Type B pancreatic cell (in vitro differentiated cells): ENCODE measurements at places on chromosomes 12 and 14. TPM values are rescaled to one million over a fixed set of nuclear protein-coding genes. Genes with fewer than 3 reads are reported as not detected.
A peak's percentile ranks its signal among the peaks of the same experiment; 100 is the strongest.

- peak overlapping the region; percentile 47 for H3K27ac ChIP-seq
- no peak for DNase-seq
- H3K27me3 ChIP-seq, result no peaks in the 10 kb centered on the region
- H3K4me1 ChIP-seq, result peaks cover 64% of the 10 kb centered on the region
- no peaks in the 10 kb centered on the region for H3K36me3 ChIP-seq
- H3K4me3 ChIP-seq, result no peak overlapping the region
Measured at GRCh38 chr14:91352053-91352452, 65.6 kb downstream of the CCDC88C start.

PKP2 gene
- 29.5 and 116 TPM in 2 replicates for total RNA-seq

GRCh38 chr14:69741055-69741454 lies 25.9 kb upstream of the SRSF5 start:
- H3K4me1 ChIP-seq, result peaks cover 4% of the 10 kb centered on the region
- no peak for DNase-seq
- H3K36me3 ChIP-seq, result no peaks in the 10 kb centered on the region
- no peaks in the 10 kb centered on the region for H3K27me3 ChIP-seq

DNA sequence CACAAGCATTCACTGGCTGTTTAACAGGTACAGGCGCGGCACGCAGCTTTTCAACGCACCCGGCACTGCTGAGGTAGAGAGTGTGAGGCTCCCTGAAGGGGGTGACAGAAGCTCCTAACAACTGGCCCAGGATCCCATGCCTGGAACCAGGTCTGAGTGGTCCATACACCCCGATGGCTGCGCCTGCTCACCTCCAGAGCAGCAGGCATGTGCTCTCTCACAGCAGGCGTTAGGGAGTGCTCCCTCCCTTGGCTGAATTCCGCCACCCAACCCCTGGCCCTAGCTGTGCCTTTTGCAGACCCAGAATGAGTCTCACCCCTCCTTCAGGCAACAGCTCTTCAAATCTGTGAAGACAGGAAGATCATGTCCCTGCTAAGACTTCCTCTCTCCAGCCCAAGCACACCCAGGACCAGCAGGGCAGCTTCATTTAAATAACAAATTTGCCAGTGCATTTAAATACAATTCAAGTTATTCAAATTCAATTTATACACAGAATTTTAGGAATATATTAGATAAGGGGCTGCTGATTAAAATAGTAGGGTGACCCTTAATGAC lies 86.0 kb downstream of the SETD3 start:
- H3K4me3 ChIP-seq, result no peak overlapping the region
- no peak for DNase-seq
- H3K27ac ChIP-seq, result no peak overlapping the region
- H3K27me3 ChIP-seq, result no peaks in the 10 kb centered on the region

NKX2-1 gene
- total RNA-seq, result 7.4 and 9.3 TPM in 2 replicates

PRKD1 gene
- total RNA-seq, result 7.3 and 16.3 TPM in 2 replicates

DNA sequence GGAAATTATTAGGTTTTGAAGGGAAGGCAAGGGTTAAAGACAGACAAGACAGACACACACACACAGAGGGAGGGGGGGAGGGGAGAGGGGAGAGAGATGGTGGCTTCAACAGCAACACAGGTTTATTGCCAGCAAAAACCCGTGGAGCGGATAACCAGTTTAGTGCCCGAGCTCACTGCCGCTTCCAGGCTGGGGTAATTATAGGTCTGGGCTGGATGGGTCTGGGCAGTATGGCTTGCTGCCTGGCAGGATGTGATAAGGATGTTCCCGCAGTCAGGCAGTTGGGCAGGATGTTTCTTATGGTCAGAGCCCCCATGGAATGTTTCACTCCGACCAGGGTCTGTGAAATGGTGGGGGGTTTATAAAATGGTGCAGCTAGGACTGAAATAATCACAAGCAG lies 4.4 kb upstream of the TDRD9 start:
- H3K36me3 ChIP-seq, result peaks cover 4% of the 10 kb centered on the region
- DNase-seq, result no peak

DNA sequence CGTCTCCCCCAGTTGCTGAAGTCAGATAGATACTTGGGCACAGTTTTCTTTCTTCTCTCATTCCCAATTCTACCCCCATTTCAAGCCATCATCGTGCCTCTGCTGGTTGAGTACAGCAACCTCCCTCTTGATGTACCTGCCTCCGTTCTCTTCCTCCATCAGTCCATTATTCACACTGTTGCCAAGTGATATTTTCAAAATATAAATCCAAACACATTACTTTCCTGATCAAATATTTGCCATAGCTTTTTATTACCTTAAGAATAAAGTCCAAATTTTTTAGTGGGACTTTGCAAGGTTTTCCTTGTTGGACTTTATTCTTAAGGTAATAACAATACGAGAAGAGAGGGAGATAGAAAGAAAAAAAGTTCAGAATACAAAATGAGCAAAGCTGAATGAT lies 18.6 kb upstream of the SSPN start:
- H3K4me1 ChIP-seq, result no peaks in the 10 kb centered on the region
- H3K36me3 ChIP-seq, result no peaks in the 10 kb centered on the region
- H3K27ac ChIP-seq, result no peak overlapping the region
- DNase-seq, result no peak
- H3K27me3 ChIP-seq, result peaks cover 41% of the 10 kb centered on the region
- H3K4me3 ChIP-seq, result no peak overlapping the region

GRCh38 chr14:68685419-68686204 lies 107.3 kb downstream of the ZFP36L1 start:
- H3K4me3 ChIP-seq, result peak overlapping the region; percentile 67
- no peaks in the 10 kb centered on the region for H3K27me3 ChIP-seq
- H3K27ac ChIP-seq, result peak overlapping the region; percentile 91
- DNase-seq, result no peak
- H3K4me1 ChIP-seq, result peaks cover 78% of the 10 kb centered on the region

TAMALIN gene
- total RNA-seq, result 4.2 and 16.5 TPM in 2 replicates

PLEKHG7 gene
- total RNA-seq, result 0.17 TPM in 1 of 2 replicates, not detected in the other

- DNase-seq, result no peak
- H3K36me3 ChIP-seq, result no peaks in the 10 kb centered on the region
- H3K27ac ChIP-seq, result no peak overlapping the region
- H3K4me1 ChIP-seq, result peaks cover 20% of the 10 kb centered on the region
- no peak overlapping the region for H3K4me3 ChIP-seq
Measured at GRCh38 chr14:96102081-96102856, 63.1 kb downstream of the C14orf132 start.

DNA sequence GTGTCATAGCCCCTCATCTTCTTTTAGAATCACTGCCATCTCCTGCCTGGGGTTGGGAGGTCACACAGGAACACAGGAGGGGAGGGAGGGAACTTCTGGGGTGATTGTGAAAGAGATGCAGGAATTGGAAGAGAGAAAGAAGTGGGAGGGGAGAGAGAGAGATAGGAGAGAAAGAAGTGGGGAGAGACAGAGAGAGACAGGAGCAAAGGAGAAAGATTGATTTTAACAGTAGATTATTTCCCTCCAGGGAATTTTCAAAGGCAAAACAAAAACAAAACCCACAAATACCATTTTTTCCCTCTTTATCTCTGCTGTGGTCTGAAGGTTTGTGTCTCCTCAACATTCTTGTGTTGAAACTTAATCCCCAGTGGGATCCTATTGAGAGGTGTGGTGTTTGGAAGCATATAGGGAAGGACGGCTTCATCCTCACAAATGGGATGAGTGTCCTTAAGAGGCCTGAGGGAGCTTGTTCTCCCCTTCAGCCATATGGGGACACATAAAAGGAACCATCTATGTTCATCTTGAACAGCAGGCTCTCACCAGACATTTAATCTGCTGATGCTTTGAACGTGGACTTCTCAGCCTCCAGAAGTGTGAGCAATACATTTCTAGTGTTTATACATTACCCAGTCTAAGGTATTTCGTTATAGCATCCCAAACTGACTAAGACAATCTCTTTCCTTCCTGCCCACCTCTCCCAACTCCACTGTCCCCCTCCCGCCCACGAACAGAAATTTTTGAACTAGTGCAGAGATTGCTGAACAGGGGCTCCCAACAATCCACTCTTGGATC lies 134.9 kb upstream of the MAX start:
- DNase-seq, result no peak
- no peak overlapping the region for H3K4me3 ChIP-seq
- no peak overlapping the region for H3K27ac ChIP-seq
- H3K4me1 ChIP-seq, result peaks cover 26% of the 10 kb centered on the region
- no peaks in the 10 kb centered on the region for H3K27me3 ChIP-seq
- H3K36me3 ChIP-seq, result no peaks in the 10 kb centered on the region

AVPR1A gene
- total RNA-seq, result 0.88 and 5.1 TPM in 2 replicates

DNA sequence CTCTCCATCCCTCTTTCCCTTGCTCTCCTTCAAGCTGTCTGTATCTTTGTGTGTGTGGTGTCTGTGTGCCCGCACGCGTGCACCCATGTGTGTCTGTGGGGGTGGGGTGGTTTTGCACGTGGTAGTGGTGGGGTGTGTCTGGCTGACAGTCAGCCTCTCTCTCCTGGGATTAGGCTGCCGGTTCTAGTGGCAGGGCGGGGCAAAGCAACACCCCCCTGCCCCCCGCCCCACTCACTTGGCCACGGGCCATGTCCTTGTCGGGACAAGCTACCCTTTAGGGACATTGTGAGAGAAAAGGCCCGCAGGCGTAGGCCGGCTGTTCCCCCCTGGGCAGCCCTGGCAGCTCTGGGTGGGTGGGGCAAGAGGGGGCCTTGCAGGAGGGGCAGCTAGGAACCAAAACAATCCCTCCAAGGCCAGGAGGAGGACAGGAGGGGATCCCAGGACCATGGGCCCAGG lies 182.6 kb downstream of the ALG10 start:
- no peaks in the 10 kb centered on the region for H3K4me1 ChIP-seq
- no peak overlapping the region for H3K4me3 ChIP-seq
- no peak overlapping the region for H3K27ac ChIP-seq
- H3K36me3 ChIP-seq, result peaks cover 7% of the 10 kb centered on the region
- DNase-seq, result no peak

GRCh38 chr14:67392123-67392522 lies 19.8 kb downstream of the PLEK2 start:
- H3K4me3 ChIP-seq, result peak overlapping the region; percentile 70
- H3K4me1 ChIP-seq, result peaks cover 15% of the 10 kb centered on the region
- H3K27ac ChIP-seq, result peak overlapping the region; percentile 92
- H3K27me3 ChIP-seq, result no peaks in the 10 kb centered on the region
- H3K36me3 ChIP-seq, result no peaks in the 10 kb centered on the region

DNA sequence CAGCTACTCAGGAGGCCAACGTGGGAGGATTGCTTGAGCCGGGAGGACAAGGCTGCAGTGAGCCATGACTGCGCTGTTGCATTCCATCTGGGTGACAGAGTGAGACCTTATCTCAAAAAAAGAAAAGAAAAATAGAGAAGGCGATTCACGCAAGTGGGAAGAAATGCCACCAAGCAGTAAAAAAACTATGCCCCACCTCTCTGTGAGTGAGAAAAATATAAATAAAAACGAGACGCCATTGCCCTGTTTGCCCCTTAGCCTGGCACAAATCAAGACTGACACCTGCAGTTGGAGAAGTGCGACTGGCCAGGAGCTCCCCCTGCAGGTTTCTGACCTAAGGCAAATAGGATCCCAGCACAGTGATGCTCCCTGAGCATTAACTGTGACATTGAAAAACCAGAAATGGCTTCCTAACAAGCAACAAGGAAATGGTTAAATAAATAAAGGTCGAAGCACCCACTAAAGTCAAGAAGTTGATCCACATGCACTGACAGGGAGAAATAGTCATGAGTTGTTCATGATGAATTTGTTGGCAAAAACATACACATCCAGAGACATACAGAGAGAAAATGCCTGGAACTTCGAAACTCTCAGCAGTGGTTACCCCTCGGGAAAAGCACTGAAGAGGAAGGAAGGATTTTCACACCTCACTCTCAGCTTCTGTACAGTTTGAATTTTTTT lies 21.1 kb downstream of the GSC start:
- H3K4me3 ChIP-seq, result no peak overlapping the region
- no peaks in the 10 kb centered on the region for H3K36me3 ChIP-seq
- H3K27me3 ChIP-seq, result peaks cover 22% of the 10 kb centered on the region

GPHB5 gene
- total RNA-seq, result not detected in 2 replicates

GRCh38 chr12:100904270-100904669 lies 109.7 kb downstream of the ANO4 start:
- DNase-seq, result no peak
- no peak overlapping the region for H3K4me3 ChIP-seq
- H3K36me3 ChIP-seq, result no peaks in the 10 kb centered on the region
- H3K4me1 ChIP-seq, result no peaks in the 10 kb centered on the region

DNA sequence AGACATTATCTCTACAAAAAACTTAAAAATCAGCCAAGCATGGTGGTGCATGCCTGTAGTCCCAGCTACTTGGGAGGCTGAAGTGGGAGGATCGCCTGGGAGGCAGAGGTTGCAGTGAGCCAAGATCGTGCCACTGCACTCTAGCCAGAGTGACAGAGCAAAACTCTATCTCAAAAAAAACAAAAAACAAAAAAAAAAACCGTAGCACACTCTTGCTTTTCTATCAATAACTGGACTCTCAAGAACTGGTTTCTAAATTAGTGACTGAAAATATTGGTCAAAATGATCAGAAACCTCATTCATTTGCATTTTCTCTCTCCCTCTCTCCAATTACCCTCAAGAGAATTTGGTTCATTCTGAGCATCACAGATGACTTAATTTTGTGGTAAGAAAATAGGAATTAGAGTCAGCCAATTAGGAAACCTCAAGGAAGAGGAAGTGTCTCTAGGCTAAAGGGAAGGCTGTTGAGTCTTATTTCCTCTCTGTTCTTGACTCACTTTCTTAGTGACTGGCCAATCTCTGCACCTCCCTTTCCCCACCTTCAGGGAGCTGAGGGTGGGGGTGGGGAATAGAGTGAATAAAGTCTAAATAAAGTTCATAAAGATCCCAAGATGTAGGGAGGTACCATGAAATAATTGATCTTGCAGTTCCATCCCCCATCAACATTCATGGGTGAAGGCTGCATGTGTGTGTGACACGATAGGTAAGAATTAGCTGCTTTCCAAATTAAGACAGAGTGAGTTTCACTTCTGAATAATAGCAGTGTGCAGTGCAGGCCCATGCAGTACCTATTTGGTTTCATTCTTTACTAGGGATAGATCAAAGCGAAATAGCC lies 6.8 kb upstream of the PSMA6 start:
- no peak overlapping the region for H3K4me3 ChIP-seq
- no peaks in the 10 kb centered on the region for H3K27me3 ChIP-seq
- no peak overlapping the region for H3K27ac ChIP-seq
- peaks cover under 1% of the 10 kb centered on the region for H3K4me1 ChIP-seq
- DNase-seq, result no peak

SERPINA1 gene
- total RNA-seq, result 313 and 712 TPM in 2 replicates

GRCh38 chr12:113194971-113195391 lies 9.5 kb downstream of the RITA1 start:
- DNase-seq, result no peak
- H3K27ac ChIP-seq, result no peak overlapping the region
- no peak overlapping the region for H3K4me3 ChIP-seq
- H3K36me3 ChIP-seq, result peaks cover 10% of the 10 kb centered on the region
- H3K4me1 ChIP-seq, result peaks cover 21% of the 10 kb centered on the region

GRCh38 chr14:100524933-100525243 lies 62.3 kb downstream of the BEGAIN start:
- no peaks in the 10 kb centered on the region for H3K27me3 ChIP-seq
- no peak overlapping the region for H3K27ac ChIP-seq
- no peak overlapping the region for H3K4me3 ChIP-seq

FGF23 gene
- 0.10 TPM in 1 of 2 replicates, not detected in the other for total RNA-seq

RASSF9 gene
- 2.0 and 5.3 TPM in 2 replicates for total RNA-seq
